ENCODE measurements at places on chromosomes 4 and X.

DNA sequence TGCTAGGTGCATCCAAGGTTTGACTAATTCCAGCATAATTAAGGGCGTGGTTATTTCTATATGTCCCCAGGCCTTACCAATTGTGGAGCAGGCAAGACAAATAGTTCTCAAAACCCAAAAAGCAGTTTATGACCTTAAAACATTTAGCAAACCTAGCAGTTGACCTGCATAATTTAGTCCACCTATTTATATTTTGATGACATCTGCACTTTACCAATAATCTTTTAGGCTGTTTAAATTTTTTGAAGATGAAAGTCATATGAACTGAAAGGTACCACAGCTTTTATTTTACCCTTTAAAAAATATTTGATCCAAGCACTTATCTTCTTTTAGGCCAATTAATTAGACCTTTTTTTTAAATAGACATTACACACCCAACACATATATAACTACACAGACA lies 9.8 kb upstream of the ASIC5 start:
- DNase-seq: no peak

DNA sequence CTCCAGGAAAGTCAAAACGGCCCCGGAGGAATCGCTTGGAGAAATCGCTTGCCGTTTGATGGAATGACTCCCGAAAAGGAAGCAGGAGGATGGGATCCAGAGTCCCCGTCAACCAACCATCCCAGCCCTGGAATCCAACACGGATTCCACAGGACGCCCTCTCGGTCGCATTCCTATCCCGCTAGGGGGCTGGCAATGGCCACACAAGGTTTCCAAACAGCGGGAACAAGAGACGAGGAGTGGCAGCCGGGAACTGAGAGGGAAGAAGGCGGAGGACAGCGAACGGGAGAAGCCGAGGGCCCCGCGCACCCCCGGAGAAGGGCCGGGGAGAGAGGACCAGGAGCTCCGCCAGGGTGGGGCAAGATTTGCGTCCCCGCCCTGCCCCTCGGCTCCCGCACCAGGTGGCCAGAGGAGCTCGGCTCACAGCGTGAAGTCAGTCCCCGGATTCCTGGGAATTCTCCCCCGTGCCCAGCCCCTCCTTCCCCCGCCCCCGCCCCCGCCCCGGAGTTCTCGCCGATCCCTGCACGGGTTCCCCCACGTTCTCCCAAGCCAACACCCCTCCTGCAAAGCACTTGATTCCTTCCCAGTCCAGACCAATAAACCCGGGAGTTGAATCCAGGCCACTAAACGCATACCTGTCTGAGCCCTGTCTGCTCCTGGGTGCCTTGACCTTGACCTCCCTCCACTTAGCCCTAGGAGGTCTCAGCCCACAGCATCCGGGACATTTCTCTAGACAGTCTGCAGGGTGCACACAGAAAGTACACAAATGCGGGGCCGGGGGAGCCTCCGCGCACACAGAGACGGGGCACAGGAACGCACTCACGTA lies 1.4 kb downstream of the PDZD4 start:
- no peak for DNase-seq

GRCh38 chr4:94262163-94263016 lies 54.7 kb downstream of the SMARCAD1 start:
- DNase-seq: no peak

DNA sequence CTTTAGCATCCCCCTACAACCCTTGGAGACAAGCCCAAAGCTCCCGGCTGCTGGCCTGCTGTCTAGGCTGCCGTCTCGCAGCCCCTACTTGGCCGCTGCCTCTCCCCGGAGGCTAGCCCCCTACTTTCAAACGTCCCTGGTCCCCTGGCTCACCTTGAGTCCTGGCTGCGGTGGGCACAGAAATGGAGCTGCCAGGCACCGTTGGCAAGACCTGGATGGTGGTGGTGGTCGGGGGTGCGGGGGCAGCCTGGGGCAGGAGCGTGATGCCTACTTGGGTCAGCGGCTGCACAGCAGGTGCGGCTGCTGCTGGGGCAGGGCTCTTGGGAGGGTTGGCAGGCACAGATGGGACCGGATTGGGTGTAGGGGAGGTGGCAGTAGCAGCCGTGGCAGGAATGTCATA lies 12.0 kb downstream of the HCFC1 start:
- no peak for DNase-seq

GRCh38 chrX:30851449-30851848 lies 37.6 kb downstream of the TAB3 start:
- no peak for DNase-seq

GRCh38 chrX:118373538-118373937 lies 27.6 kb downstream of the WDR44 start:
- DNase-seq: no peak

DNA sequence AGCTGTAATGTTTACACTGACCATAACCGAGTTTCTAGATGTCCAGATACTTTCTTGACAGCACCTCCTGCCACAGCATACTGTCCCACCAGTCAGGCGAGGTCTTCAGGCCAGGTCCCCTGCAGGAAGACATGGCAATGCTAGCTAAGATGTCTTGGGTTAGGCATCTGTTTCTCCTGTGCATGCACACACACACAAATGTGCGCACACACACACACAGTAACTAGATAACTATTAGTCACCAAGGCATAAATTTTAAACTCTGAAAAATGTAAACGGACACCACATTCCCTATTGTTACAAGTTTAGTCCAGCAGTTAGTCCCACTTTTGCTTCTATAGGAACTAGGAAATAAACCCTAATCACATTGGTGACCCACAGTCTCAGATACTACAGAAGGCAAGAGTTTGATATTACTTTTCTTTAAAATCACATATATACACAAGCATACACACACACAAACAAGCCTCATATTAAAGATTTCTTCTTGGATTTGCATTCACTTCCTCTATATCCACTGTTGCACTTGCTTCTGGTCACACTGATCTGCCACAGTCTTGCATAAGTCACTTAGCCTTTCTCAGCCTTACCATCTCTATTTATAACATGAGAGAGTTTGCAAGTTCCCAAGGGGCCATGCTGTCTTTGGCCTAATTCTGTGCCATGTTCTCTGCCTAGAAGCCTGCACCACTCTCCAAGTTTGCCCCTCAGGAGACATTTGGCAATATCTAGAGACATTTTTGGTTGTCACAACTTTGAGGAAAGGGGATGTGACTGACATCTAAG lies 32.2 kb downstream of the IL21 start:
- DNase-seq: no peak

GRCh38 chr4:53023677-53024299 lies 161.7 kb downstream of the RASL11B start:
- no peak for DNase-seq

DNA sequence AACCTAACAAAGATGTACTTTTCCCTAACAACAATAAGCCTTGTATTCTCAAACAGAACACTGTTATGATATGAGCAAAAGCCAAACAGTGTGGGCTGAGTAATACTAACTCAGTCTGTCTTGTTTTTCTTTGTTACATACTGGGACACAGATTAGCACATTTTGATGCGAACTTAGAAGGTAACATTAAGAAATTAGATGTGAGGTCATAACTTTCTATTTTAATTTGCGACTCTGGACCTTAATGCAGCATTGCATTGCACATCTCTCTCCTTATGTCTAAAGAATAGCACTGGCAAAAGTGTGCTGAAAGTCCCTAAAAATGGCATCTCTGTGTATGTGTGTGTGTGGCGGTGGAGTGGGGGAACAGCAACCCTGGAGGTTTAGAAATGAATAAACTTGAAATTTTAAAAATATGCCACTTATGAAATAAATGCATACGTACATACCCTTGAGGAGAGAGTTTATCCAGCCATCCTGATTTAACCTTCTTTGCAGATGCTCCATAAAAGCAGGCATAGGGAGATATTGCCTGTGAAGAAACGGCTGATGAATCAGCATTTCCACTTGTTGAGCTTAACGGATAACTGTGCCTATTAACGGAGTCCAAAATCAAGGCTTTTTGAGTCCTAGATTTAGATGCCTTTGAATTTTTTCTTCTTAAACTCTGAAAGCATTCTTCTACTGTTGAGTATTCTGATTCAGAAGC lies 34.2 kb downstream of the ARAP2 start:
- no peak for DNase-seq

DNA sequence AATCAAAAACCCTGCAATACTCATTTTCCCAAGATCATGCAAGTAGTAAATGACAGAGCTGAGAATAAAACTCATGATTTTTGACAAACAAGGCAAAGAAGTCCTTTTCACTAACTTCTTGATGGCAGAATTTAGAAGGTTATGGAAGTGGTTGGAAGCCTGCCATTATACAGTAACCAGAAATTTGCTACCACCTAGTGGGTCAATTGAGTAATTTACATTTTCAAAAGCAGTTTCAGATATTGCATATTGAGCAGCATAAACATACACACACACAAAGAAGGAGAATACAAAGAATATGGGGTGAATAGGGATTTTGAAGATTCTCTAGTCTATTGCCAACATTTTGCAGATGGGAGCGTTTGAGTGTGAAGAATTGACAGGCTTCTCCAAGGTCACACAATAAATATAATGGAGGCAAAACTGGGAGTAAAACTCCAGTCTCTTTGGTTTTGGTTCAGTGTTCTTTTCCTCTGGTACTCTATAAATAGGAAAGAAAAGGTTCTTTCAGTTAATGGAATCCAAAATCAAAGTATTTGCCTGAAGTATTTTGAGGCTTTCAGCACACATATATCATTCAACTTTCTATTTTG lies 70.2 kb downstream of the GC start:
- DNase-seq: no peak

- DNase-seq: no peak
Observed at GRCh38 chr4:66585767-66586166, 915.5 kb upstream of the EPHA5 start.

GRCh38 chrX:80917919-80918318 lies 108.2 kb upstream of the BRWD3 start:
- DNase-seq: no peak

DNA sequence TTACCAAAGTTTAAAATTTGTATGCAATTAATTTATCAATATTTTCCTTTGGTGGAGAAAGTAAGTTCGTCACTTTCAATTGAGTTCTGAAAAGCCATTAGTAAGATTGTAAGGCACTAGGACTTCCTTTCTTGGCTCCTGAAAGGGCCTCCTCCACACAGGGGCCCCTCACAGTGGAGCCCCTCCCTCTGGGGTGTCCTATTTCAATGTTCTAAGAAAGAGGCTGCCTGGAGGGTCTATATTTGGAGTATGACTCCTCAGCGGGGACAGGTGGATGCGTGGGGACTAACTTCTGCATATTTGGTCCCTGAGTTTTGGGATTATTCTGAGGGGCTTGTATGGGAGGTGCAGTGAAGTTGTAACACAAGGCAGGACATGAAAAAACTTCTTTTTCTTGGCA lies 1.6 kb upstream of the ARMCX4 start:
- no peak for DNase-seq

GRCh38 chr4:155639704-155640523 lies 26.7 kb upstream of the GUCY1A1 start:
- DNase-seq: no peak

DNA sequence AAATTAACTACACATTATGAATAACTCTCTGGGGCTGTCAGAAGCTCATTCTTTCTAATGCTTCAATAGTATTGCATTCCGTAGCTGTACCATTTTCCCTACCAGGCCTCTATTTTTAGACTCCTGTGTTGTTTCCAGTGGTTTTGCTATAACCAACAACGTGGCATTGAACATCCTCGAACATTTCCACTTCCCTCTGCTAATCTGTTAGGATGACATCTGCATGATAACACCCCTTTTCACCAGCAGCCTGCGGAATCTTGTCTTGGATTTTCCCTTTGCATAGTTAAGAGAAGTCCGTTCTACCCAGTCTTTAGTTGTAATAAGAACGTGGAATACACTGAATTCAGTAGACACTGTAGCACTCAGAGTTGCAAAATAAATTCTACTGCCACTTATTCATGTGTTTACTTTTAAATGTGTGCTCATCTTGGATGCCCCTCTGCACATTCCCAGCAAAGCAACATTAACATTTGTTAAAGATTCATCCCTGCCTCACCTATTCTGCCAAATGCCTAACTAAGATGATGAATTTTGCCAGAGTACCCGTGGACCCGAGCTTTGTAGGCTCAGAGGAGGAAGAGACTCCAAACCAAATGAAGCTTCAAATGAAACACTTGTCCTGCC lies 55.6 kb downstream of the SEL1L3 start:
- DNase-seq: no peak

GRCh38 chrX:119758731-119759247 lies 401 bp downstream of the SOWAHD start:
- DNase-seq: no peak

- DNase-seq: no peak
Observed at GRCh38 chrX:19849464-19850080, 37.8 kb downstream of the SH3KBP1 start.

DNA sequence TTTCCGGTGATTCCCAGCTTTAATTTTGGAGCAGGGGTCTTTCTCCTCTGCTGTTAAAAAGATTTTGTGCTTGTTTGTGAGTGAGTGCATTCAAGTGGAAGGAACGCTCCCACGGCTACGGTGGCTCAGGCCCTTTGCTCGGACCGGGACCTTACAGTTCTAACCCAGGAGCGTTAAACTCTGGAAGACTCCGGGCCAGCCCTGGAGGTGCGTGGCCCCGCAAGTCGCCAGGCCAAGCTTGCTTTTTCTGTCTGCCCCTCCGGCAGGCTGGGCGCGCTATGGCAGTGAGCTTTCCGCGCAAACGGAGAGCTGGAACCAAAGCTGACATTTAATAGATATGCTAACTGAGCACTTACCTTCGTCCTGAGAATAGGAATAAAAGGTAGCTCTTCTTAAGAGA lies 18.3 kb upstream of the PITX2 start:
- DNase-seq: no peak

- no peak for DNase-seq
Observed at GRCh38 chr4:54423066-54423465, 194.0 kb downstream of the PDGFRA start.

DNA sequence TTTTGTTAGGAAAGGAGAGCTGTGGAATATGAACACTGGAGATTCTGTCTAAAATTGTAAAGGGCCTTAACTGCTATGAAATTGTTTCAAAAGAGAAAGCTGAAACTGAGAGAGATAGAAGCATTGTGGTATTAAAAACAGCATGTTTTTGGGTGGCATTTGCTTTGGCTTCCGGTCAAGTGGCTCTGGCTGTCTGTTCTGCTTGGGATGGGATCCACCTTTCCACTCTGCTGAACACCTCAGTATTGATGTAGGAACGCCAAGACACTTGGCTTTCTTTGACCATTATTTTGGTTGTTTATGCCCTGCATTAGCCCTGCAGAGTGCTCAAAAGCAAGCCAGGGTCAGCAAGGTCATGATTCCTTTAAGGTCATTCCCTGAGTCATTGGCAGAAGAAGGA lies 199.7 kb downstream of the SLC4A4 start:
- DNase-seq: no peak

- DNase-seq: no peak
Observed at GRCh38 chr4:54852602-54853001, 194.8 kb downstream of the KIT start.

GRCh38 chr4:6772223-6772928 lies 10.2 kb upstream of the KIAA0232 start:
- DNase-seq: no peak

DNA sequence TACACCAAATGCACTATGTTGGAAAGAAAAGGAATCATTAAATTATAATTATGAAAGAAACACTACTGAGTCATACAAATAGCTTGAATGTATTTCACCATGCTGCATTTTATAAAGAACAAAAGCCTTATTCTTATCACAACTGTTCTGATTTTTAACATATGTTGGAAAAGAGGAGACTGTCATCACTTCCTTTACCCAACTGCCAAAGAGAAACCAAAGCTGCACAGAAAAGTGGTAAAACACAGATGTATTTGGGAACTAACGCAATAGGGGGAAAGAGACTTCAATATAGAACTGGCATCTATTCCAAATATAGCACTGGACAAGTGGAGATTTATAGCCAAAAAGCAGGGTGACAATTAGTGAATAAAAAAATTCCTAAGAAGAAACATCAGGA lies 181.0 kb downstream of the SPANXN3 start:
- DNase-seq: no peak

- DNase-seq: no peak
Observed at GRCh38 chrX:3286196-3286945, 60.1 kb downstream of the MXRA5 start.
